PC-3 (cell line): ENCODE measurements at places on chromosomes 12 and 14.
A peak's percentile ranks its signal among the peaks of the same experiment; 100 is the strongest.

- DNase-seq: no peak
These were observed 17.4 kb upstream of the VPS33A start for GRCh38 chr12:122283680-122284079.

GRCh38 chr14:83614956-83615355, 1915.0 kb upstream of the FLRT2 start:
- no peak for DNase-seq

DNA sequence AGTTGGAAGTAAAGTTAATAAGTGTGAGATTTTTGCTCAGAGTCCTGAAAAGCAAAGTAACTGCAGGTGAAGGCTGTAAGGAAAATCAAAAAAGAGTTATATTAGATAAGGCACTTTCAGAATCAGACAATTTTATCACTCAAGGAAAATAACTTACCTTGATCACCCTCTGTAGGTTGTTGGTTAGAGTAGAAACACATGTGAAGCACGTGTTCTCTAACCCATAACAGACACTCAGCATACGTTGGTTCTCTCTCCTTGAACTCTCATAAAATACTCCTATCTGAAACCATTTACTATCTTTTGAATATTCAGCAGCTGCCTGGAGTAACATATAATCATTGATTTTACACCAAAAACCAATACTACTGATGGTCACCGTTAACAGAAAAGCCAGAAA, 335.5 kb downstream of the KCNH5 start:
- no peak for DNase-seq

DNA sequence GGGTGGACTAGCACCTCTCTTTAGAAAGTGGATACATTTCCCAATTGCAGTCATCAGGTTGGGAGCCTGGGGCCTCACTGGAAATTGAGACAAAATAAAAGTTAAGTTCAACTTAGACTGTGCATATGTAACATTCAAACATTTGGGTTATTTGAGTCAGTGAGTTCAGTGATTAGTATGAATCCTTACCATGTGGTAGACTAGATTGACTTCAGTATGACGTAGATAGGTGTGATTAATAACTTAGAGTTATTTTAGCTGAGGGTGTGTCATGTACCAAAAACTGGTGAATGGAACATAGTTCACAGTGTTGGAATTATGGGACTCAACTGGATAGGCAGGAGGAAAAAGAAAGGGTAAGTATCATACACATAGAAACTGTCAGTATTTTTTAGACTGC, 8.0 kb upstream of the SSTR1 start:
- DNase-seq: peak; percentile 59

DNA sequence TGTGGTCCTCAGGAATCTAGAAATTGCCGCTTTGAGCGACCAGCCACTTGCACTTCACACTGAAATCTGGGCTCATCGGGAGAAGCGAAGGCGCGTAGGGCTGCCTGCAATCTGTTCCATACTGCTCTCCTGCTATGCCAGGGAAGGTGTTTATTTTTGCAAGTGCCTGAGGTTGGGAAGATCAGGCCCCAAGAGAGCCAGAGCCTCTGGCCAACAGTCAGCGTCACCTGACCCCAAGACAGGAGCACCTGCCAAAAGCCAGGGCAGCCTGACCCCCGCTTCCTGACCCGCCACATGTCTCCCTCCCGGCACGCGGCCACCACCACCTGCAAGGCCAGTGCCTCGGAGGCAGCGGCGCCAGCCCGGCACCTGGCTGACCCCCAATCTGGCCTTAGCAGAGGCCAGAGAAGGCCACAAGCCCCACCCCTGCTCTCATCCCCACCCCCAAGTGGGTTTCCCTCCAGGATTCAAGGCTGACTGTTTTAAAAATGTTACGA, 94.4 kb downstream of the CHGA start:
- DNase-seq: no peak

- DNase-seq: no peak
These were observed 295.2 kb downstream of the SLC16A7 start for GRCh38 chr12:59890896-59891579.

GRCh38 chr12:68919581-68920239, 13.3 kb downstream of the CPM start:
- DNase-seq: no peak

- DNase-seq: no peak
These were observed 55.3 kb upstream of the TMCC3 start for GRCh38 chr12:94705676-94706075.

- DNase-seq: peak; percentile 35
These were observed 778 bp downstream of the SLC8B1 start for GRCh38 chr12:113333877-113334785.
